ENCODE measurements at places on chromosomes 13 and 19. TPM values are rescaled to one million over a fixed set of nuclear protein-coding genes. Genes with fewer than 3 reads are reported as not detected.

The ATXN8OS gene
- total RNA-seq, result not detected

The TPTE2 gene
- total RNA-seq, result not detected

The PTH2 gene
- not detected for total RNA-seq

The EDNRB gene
- total RNA-seq, result 112 TPM

The PLK5 gene
- total RNA-seq, result not detected

The NCAN gene
- not detected for total RNA-seq

The TEX101 gene
- not detected for total RNA-seq

The ZNF442 gene
- 2.7 TPM for total RNA-seq

GRCh38 chr13:37357548-37357947 lies 241.0 kb downstream of the POSTN start:
- no peak for DNase-seq

DNA sequence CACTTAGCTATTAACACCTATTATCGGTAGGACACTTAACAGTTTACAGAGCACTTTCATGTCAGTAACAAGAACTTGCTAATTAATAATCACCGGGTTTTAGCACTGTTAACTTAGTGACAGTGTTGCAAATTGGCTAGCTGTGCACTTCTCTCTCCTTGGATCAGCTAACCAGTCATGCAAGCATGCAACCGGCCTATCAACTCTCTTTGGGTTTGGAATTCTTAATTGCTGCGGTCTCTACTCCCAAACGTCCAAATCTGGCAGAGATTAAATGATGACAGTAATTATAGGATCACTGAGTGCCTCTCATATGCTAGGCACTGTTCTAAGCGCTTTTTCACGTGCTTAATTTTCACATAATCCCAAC lies 1.2 kb downstream of the EPS15L1 start:
- DNase-seq, result no peak

DNA sequence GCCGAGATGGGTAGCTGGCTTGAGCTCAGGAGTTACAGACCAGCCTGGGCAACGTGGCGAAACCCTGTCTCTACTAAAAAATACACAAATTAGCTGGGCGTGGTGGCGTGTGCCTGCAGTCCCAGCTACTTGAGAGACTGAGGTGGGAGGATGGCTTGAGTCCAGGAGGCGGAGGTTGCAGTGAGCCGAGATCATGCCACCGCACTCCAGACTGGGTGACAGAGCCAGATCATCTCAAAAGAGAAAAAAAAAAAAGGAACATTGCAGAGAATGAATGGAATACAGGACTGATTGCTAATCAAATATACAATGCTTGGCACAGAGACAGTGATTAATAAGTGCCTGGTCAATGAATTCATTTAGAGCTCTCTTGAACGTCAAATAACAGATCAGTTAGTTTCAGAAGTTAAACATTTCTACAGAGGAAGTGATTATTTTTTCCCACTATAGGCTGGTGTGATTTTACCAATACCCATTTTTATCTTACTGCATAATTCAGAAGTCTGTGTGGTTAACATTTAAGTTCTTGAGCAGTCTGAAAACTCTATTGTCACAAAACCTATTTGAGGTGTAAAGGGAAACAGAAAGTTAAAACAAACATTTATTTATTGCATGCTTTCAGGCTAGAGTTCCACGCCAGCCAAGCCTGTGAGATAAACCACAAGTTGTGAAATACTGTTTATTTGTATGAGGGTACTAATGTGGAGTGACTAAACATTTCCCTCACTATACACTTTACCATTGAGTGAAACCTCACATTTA lies 7.7 kb upstream of the TBC1D4 start:
- no peak for DNase-seq

DNA sequence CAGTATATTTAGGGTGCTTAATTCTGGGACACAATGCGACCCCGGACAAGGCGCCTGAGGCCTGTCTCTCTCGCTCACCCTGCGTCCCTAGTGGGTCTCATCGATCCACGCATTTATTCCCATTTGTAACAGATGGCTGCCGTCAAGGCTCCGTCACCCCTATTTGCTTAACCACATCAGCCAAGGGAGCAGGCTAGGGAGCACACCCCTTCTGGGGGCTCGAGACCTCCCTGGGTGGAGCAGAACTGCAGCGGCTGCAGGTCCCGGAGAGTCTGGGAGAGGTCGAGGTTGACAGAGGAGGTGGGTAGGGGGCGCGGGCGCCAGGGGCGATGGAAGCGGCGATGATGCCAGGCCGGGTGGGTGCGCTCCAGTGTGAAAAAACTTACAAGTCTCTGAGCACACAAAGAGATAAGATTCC lies 507 bp downstream of the ALG5 start:
- DNase-seq, result peak; percentile 26

GRCh38 chr19:1016647-1017114 lies 4.2 kb downstream of the TMEM259 start:
- peak; percentile 82 for DNase-seq

GRCh38 chr13:113630804-113631203 lies 27.2 kb downstream of the ATP4B start:
- DNase-seq, result no peak

DNA sequence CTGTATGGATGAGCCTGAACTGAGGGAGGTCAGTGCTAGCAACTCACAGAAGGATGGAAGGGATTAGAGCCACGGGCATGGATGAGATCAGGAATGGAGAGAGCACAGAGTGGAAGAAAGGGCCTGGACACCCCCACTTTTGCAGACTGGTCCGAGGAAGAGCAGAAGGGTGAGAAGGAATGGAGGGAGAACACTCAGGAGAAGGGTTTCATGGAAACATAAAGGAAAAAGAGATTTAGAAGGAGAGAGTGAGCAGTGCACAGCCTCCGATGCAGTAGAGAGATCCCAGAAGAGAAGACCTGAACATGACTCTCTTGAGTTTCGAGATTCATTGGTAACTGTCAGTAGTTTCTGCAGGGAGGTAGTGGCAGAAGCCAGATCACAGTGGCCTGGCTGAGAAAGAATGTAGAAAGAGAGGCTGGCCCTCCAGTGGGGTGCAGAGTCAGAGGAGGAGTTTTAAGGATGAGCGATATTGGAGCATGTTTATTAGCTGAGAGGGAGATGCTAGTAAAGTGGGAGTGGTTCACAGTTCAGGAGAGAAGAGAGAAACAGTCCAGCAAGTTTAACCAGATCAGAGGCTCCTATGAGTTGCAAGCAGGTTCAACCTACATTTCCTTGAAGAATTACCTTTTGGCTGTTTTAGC lies 108.9 kb downstream of the ZAR1L start:
- DNase-seq, result no peak

GRCh38 chr19:478236-478903 lies 17.5 kb upstream of the SHC2 start:
- DNase-seq, result no peak

- DNase-seq, result peak; percentile 90
Measured at GRCh38 chr19:53192771-53193534, at the start of gene ZNF665. ZNF665 (minus strand) TSS chr19:53193358; CDS start chr19:53182898, 10,460 bp downstream.

GRCh38 chr13:80555796-80556678 lies 215.1 kb upstream of the SPRY2 start:
- DNase-seq, result peak; percentile 60

- DNase-seq, result no peak
Measured at GRCh38 chr13:36029166-36029565, 102.0 kb downstream of the DCLK1 start.

GRCh38 chr19:39236527-39236926 lies 8.3 kb downstream of the IFNL3 start:
- no peak for DNase-seq

GRCh38 chr19:1513499-1514294 lies 878 bp upstream of the ADAMTSL5 start:
- DNase-seq, result peak; percentile 55

GRCh38 chr13:98598043-98598442 lies 21.1 kb upstream of the STK24 start:
- DNase-seq, result peak; percentile 45

- peak; percentile 20 for DNase-seq
Measured at GRCh38 chr19:50311723-50312635, 17.2 kb downstream of the KCNC3 start.

- DNase-seq, result no peak
Measured at GRCh38 chr13:98675066-98675465, 77.4 kb downstream of the SLC15A1 start.

DNA sequence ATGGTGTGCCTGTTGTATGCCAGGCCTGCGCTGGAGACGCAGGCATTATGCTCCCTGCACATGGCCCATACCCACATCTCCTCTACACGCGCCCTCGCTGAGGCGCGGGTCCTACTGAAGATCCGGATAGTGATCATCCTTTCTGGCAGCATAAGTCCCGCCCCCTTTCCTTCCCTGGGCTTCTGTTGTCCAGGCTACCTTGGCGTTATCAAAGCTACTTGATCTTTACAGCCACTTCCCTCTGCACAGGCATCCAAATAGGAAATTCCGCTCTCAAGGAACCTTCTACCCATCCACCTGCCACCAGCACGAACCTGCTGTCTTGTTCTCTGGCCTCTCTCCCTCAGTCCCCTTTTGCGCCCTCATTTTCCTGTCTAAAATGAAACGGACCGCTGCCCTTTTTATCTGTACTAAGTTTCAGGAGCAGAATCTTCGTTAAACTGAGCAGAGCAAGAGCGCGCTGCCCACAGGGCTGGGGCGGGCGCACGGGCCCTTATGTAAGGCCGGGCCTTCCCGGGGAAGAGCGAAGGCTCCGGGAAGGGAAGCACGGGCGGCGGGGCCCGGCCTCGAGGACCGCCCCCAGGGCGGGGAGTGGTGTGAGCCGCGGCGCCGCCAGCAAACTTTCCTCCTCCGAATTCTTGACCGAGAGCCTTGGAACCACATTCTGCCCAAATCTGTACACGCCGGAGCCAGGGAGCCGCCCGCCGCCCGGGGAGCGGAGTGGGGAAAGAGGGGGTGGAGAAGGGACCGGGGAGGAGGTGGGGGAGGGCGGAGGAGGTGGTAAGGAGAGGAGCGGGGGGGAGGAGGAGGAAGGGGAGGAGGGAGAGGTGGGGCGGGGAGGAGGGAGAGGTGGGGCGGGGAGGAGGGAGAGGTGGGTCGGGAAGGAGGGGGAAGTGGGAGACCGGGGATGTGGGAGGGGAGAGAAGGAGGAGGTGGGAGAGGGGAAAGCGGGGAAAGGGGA lies 920 bp upstream of the UBE2L5 start:
- DNase-seq, result peak; percentile 84

DNA sequence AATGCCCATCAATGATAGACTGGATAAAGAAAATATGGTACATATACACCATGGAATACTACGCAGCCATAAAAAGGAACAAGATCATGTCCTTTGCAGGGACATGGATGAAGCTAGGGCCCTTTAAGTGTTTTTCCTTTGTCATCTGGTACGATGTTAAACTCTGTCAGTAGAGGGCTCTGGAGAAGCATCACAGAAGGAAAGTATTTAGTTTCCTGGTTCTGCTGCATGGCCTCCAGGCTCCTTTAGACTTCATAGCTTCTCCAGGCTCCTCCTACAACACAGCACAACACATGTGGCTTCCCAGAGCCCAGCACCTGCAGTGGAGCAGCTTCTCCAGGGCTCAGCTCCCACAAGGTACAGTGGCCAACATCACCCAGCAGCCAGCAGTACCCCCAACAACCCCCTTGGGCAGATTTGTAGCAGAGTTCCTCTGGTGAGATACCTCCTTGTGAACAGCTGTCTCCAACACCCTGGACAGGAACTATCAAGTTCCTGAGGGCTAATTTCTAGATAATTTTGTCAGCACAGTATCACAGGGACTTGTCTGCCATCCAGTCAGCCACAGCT lies 63.4 kb downstream of the KCTD12 start:
- DNase-seq, result peak; percentile 83

GRCh38 chr13:34941835-34942731 lies at the start of gene NBEA:
NBEA (plus strand) TSS chr13:34942270; CDS start chr13:34942821, 551 bp downstream.
- peak; percentile 62 for DNase-seq

DNA sequence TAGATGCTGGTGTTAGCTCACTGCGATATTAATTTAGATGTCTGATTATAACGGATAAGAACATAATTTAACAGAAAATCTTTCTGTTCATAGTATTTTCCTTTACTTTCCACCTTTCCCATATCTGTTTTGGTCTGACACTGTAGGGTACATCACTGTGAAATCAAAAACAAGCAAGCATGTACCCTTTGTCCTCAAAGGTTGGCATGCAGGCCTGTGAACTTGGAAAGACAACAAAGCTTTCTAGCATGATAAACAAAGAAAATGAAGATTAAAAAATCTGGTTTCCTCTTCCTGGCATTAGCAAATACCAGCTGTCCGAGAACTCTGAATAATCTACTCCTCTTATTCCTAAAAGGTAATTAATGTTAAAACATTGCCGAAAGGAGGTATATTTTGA lies 31.6 kb downstream of the THSD1 start:
- peak; percentile 39 for DNase-seq

DNA sequence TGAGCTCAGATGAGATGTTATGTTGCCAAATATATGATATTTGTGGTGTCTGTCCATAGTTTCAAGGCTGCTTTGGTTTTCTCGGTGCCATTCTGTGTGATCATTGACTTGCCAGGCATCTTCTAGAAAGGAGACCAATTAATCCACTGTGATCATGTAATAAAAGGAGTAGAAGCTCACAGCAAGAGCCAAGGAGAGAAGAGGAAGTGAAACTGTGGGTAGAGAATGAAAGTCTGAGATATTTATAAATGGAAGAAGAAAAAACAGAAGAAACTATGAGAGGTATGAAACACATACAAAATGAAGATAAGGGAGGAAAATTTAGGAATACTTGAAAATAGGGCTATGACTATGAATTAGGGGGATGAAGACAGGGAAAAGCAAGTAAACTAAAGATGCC lies 11.1 kb upstream of the ZNF613 start:
- DNase-seq, result no peak

- DNase-seq, result no peak
Measured at GRCh38 chr19:49738268-49738667, 24.8 kb downstream of the TSKS start.

DNA sequence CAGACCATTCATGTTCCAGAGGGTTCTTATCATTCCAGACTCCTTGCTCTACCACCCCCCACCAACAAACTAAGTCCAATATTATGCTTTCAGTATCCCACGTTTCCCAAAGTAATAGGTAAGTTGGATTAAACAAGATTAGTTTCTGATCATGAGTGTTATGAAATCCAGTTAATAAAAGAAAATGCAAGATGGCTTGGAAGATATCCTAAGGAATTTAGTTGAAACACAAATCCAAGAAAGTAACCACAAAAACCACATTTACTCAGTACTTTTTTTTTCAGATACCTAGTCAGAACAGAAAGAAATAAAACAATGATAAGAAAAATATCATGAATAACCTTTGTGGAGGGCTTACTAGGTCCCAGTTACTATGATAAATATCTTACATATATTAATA lies 119.4 kb upstream of the MIR17HG start:
- no peak for DNase-seq

- DNase-seq, result no peak
Measured at GRCh38 chr19:42229301-42229854, 9.3 kb downstream of the ZNF526 start.

- peak; percentile 20 for DNase-seq
Measured at GRCh38 chr19:44848812-44849447, 2.8 kb downstream of the NECTIN2 start.

DNA sequence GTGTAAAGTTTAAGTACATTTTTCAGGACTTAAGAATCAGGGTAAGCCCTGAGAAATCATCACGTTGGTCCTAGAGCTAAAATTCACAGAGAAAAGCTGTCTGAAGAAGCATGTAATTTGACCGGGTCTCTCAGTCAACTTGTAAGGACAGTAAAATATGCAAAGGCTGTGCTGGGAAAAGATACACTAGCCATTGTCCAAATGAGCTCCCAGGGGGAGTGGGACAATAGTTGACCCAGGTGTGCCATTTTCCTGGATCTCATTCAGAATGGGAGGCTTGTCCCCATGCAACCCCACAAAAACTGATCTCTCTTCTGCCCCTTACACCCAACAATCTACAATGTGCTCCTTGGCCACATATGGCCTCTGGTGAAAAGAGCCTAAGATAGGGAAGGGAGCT lies 437.9 kb downstream of the KLF12 start:
- no peak for DNase-seq

Measured in dermis blood vessel endothelial cell (primary cell).